Stimulated activated CD4-positive, alpha-beta T cell treated with anti-CD3 and anti-CD28 coated beads, Interleukin-1b, Interleukin-23, amount 100 ng/mL, for 1 hour (primary cell): ENCODE measurements at places on chromosomes 2 and 18.

- no peak for DNase-seq
These were observed 40.1 kb downstream of the NRP2 start for GRCh38 chr2:205722283-205722918.

GRCh38 chr2:57947398-57947797, 99.2 kb upstream of the VRK2 start:
- DNase-seq, result no peak

- DNase-seq, result no peak
These were observed 1230.7 kb upstream of the ZEB2 start for GRCh38 chr2:145750612-145751011.

- no peak for DNase-seq
These were observed 120.1 kb downstream of the ACTR3 start for GRCh38 chr2:114010001-114010400.
